ENCODE measurements at places on chromosomes 11 and 22.

DNA sequence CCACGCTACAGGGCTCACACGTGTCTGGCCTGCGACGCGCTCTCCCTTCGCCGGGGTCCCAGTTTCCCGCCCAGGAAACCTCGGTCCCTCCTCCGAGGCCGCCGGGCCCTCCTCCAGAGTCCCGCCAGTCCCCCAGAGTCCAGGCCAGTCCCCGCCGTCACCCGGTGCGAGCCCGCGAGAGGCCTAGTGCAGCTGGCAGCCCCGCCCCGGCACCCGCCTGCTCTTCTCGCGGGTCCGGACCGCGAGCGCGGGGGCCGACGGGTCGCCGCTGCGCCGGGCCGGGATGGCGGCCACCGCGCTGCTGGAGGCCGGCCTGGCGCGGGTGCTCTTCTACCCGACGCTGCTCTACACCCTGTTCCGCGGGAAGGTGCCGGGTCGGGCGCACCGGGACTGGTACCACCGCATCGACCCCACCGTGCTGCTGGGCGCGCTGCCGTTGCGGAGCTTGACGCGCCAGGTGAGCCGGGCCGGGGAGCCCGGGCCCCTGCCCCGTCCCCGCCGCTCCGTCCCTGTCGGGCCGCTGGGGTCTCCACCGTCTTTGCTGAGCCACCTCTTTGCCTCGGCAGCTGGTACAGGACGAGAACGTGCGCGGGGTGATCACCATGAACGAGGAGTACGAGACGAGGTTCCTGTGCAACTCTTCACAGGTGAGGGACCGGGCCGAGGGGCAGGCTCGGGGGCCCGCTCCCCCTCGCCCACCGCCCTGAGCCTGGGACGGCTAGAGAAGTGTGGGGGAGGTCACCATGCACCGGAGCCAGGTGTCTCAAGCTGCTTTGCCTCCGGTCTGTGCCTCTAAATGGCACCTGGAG lies at the start of gene PTPMT1:
Gene PTPMT1, plus strand, starts transcription at position 260 of the 809 bp plus-strand sequence. Its CDS starts 24 bp downstream, at position 284.
- DNase-seq: peak; percentile 66

DNA sequence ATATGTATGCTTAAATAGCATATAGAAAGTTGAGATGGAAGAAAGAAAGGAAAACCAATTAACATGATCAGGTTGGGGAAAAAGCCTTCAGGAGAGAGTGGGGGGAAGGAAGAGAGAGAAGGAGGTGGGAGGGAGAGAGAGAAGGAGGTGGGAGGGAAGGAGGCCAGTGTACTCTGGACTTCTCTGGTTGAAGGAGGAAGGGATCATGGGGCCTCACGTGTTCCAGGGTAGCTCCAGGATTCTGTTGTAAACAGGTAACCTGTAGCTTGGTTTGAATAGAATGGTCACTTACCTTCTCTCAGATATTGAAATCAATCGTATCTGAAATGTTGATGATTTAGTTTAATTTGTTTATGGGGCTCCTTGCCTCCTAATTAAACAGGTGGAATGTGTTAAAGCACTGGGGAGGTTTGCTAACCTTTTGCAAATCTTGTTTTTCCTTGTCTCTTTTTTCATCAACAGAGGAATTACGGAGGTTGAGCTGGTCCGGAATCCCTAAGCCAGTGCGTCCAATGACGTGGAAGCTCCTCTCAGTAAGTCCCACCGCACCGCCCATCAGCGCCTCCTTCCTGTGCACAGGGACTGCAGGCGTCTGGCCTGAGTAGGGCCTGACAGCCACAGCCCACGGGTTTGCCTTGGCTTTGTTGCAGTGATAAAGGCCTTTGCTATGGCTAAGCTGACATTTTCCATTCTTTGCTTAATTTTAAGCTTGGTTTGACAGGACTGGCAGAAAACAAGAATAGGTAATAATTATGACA lies 115.9 kb downstream of the TBC1D22A start:
- no peak for DNase-seq

DNA sequence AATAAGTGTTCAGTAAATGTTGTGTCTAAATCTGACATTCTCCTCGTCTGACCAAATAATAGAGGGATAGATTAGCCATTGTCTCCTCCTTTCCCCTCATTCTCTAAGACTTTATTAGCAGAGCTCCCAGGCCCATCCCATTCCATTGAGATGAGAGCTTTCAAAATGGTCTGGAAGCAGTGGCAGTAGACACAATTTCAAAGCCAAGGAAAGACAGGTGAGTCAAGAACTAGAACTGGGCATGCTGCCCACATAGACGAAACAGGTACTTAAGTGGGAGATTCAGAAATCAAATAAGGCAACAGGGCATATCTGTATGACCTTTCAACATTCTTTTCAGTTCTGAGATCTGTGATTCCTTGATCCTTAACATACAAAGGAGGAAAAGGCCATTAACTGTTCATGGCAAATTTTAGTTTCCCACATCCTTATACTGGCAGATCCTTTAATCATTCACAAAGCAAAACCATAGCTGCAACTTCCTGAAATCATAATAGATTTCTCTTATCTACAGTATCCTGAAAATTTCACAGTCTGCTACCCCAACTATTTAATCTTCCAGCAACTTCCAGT lies 96.6 kb upstream of the KCNA4 start:
- no peak for DNase-seq

DNA sequence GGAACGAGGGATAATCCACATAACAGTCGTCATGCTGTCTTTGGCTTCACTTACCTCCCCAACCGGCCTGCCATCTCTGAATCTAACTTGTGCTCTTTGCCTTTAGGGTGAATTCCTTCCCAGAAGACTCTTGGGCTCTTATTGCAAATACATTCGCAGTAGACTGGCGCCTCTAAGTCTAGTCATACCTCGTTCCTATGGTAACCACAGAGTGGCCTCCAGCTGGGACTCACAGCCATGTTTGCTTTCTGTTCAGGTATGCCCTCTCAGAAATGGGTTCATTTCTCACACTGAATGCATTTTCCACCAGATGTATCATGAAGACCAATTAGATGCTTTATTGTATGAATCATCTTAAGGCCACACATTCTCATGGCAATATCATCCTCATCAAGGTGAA lies 112.7 kb downstream of the FAR1 start:
- DNase-seq: no peak

GRCh38 chr11:44028401-44028800 lies 19.4 kb upstream of the ACCSL start:
- DNase-seq: no peak

DNA sequence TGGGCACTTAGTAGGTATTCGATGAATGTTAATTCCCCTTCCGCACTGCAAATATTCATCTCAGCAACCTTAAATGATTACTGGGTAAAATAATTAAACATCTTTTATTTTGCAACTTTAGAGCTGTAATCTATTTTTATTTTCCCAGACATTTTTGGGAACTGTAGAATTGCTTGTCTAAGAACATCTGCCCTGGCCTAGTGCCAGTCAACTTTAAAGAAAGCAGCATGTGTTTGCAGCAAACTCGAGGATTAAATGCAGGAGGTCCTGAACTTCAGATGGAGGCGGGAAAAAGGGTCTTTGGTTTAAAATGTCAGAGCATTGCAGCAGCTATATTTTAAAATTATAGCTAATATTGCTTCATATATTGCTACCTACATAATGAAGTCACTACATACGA lies 190.0 kb downstream of the PGR start:
- no peak for DNase-seq

DNA sequence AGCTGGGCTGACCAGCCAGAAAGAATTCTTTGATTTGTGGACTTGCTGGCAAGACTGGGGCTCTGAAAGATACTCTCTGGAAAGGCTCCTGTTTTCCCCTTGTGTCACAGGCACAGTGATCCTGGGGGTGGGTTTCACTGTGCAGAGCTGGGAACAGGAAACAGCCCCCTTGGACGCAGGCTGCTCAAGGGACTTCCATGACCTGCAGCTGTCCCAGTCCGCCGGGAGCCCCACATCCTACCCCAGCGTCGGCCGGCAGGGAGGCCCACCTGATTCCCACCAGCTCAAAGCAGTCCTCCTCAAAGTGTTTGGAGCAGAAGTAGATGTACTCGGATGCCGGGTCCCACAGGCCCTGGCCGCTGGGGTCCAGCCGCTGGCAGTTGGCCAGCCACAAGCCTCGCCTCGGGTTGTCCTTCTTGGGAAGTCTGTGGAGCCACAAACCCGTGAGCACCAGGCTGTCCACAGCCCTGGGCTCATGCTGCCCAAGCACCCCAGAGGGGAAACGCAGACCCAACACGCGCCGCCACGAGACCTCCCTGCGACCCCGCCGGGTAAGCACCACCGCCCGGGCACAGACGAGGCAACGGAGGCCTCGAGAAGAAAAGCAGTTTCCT lies 824 bp downstream of the THAP7 start:
- DNase-seq: no peak

GRCh38 chr11:15707194-15707593 lies 592.5 kb downstream of the INSC start:
- no peak for DNase-seq
